Activated CD8-positive, alpha-beta memory T cell treated with anti-CD3 and anti-CD28 coated beads for 48 hours (primary cell): ENCODE measurements at places on chromosomes 6 and 20.

DNA sequence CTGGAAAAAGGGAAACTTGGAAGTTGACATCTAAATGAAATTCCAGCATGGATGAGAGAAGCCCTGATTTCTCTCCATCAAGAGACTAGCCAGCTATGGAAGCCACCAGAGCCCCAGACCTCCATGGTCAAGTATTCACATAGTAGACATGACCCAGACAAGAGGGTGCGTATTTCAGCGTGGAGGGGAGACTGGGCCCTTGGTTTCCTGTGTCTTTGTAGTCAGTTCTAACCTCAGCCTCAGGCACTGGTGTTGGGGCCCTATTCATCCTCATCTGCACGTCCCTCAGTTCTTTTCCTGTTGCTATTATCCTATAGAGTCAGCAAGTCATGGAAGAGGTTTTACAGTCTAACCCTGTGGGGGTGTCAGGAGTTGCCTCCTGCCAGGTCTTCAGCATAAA is 12.5 kb downstream of the GNL1 start:
- DNase-seq: no peak

DNA sequence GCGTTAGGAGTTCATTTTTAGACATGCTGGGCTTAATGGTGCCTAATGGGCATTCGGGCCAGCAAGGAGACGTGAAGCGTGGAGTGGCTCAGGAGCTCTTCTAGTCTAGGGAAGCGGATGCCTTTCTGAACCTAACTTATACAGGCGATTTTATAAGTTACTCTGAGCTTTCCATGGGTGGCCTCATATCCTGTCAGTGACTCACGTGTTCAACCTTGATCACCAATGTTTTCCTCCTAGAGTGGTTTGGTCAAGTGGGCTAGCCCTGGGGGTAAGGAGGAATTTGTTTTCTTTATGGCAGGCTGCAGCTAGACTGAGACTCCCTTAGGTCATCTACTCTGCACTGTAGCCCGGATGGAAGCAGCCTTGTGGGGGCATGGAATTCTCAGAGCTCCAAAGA is 52.1 kb downstream of the PLAGL1 start:
- DNase-seq: no peak

DNA sequence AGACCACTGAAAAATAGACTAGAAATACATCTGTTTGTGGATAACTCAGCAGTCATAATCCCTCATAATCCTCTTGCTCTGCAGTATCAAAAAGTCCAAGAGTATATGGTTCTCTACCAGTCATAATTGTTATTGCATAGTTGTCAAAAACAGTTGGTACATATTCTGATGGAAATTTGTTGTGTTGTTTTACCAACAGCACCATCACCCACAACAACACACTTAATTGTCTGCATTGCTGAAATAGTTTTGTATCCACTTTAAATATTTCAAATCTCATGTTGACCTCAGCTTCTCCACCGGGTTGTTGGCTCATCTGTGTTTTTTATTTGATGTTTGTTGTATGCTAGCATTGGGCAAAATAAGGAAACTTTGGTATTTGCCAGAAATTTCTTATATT is 39.4 kb downstream of the ITCH start:
- no peak for DNase-seq

DNA sequence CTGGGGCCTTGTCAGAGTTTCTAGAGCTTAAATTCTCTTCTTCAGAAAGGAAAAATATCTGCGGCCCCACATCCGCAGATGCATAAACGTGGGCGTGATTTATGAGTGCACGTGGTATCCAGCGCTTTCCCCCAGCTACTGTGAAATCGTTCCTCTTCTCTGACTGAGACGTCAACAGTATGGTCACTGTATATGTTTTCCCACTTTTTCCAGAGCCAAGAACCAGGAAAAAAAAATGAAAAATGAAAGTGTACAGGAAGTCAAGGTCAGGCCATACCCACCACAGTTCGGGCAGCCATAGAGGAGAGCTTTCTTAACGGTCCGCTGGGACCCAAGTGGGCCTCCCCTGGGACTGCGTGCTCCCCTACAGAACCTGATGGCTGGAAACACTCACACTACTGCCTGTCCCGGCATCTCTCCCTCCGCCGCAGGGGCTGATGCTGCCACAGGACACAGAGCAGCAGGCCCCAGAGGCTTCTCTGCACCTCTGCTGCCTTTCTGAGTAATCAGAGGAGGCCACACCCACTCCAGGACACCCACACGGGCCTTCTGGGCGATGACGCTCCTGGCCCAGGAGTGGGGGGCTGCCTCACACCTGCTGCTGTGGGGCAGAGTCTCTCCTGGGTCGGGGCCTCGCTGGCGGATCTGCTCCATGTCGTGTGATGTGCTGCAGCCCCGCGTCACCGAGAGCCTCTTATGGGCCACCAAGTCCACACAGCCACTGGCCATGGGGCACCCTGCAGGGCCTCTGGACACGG is 16.4 kb upstream of the STX16 start:
- DNase-seq: peak; percentile 10

DNA sequence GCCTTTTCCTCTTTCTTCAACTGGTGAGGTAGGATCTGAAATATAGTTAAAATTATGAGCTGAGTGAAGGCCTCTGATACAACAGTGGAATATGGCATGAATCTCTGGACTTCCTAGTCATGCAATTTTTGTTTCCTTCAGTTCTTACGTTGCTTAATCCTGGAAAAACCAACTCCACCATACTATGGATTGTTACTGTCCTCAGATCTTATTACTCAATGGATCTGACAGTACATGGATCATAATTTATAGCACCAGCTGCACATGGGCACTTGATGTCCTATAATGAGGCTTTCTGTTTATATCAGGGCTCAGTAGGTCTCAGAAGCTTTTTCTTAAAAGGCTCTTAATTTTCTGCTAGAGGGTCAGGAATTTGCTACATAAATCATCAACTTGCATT is 1341.0 kb upstream of the EYS start:
- no peak for DNase-seq
